ENCODE measurements at places on chromosomes 4 and X. TPM values are rescaled to one million over a fixed set of nuclear protein-coding genes. Genes with fewer than 3 reads are reported as not detected.

The MAGEA1 gene
- total RNA-seq: not detected

The ZNF157 gene
- 5.1 TPM for total RNA-seq

The TMEM184C gene
- total RNA-seq: 47.1 TPM

The CPZ gene
- 1.4 TPM for total RNA-seq

The PRRG1 gene
- total RNA-seq: 15.2 TPM

The SSX2B gene
- not detected for total RNA-seq

The SPACA5 gene
- not detected for total RNA-seq

The DKK2 gene
- total RNA-seq: 5.8 TPM

The SLITRK4 gene
- 59.3 TPM for total RNA-seq

The HELT gene
- 1.6 TPM for total RNA-seq

Measured in diencephalon (tissue), 1 donor.